ENCODE measurements at places on chromosomes 16 and 17. TPM values are rescaled to one million over a fixed set of nuclear protein-coding genes. Genes with fewer than 3 reads are reported as not detected.

- H3K4me1 ChIP-seq, result peaks cover 2% of the 10 kb centered on the region
- H3K36me3 ChIP-seq, result no peaks in the 10 kb centered on the region
- no peak for DNase-seq
- no peaks in the 10 kb centered on the region for H3K27me3 ChIP-seq
- no peak overlapping the region for H3K27ac ChIP-seq
These were observed 54.7 kb downstream of the USP22 start for GRCh38 chr17:20988001-20988636.

- no peaks in the 10 kb centered on the region for H3K36me3 ChIP-seq
- H3K4me3 ChIP-seq, result no peak overlapping the region
These were observed 20.4 kb downstream of the HDAC5 start for GRCh38 chr17:44102849-44103622.

GRCh38 chr17:60328679-60329078 is 63.3 kb downstream of the USP32 start:
- no peaks in the 10 kb centered on the region for H3K36me3 ChIP-seq
- no peak overlapping the region for H3K4me3 ChIP-seq
- H3K4me1 ChIP-seq, result no peaks in the 10 kb centered on the region
- no peaks in the 10 kb centered on the region for H3K27me3 ChIP-seq
- no peak for DNase-seq
- no peak overlapping the region for H3K27ac ChIP-seq

DNA sequence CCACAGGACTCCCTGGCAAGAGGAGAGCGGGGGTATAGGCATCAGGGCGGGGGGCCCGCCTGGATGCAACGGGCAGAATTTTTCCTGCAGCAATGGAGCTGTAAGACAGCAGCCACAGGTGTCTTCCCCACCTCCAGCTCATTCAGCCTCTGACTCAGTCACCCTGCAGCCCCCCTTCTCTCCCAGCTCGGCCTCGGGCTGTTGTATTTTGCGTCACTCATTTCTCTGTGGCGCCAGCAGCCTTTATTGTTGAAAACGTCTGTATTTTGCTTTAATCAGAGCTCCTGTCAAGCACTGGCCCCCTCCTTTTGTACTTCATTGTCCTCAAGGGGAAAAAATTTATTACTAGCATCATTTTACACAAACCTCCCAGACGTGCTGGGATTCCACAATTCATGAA is 117.7 kb downstream of the WSCD1 start:
- H3K4me1 ChIP-seq, result no peaks in the 10 kb centered on the region
- peaks cover 4% of the 10 kb centered on the region for H3K27me3 ChIP-seq
- no peaks in the 10 kb centered on the region for H3K36me3 ChIP-seq
- DNase-seq, result no peak
- no peak overlapping the region for H3K27ac ChIP-seq

DNA sequence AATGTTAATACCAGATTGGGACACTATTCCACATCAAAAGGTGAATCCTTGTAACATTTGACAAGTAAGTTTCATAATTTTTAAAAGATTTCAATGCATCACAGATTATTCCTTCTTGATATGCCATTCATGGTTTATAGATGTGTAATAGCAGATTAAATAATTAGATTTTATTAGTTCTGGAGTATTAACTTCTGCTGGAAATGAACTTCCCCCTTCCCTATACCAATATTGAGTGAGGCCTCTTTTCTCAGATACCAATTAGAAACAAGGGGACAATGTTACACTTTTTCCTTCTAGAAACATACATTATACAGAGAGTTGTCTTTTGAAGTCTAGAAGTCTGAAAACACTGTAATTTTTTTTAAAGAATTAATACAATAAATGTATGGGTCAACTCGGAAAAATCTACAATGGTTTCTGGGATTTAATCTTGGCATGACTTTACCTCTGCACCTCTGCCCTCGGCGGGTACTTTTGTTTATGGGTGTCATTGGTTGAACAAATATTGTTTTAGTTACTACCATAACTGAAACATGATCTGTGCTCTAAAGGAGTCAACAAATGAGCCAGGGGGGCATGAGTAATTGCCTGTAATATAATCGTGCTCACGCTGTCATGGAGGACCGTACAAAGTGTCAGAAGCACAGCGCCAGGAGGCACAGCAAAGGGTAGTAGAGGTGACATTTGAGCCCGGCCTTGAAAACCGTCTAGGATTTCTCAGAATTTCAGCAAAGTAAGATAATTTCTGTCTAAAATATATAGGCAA is 8.2 kb downstream of the LRRC37B start:
- H3K27me3 ChIP-seq, result no peaks in the 10 kb centered on the region
- H3K36me3 ChIP-seq, result peaks cover 17% of the 10 kb centered on the region
- no peak for DNase-seq
- H3K4me3 ChIP-seq, result no peak overlapping the region
- H3K27ac ChIP-seq, result no peak overlapping the region

GRCh38 chr17:71926746-71927398 is 193.9 kb upstream of the SOX9 start:
- H3K27me3 ChIP-seq, result no peaks in the 10 kb centered on the region
- no peaks in the 10 kb centered on the region for H3K4me1 ChIP-seq
- no peak for DNase-seq
- H3K4me3 ChIP-seq, result no peak overlapping the region

- peaks cover 15% of the 10 kb centered on the region for H3K4me1 ChIP-seq
- no peak overlapping the region for H3K27ac ChIP-seq
- H3K36me3 ChIP-seq, result peaks cover 51% of the 10 kb centered on the region
- H3K4me3 ChIP-seq, result peak overlapping the region; percentile 76
- no peak for DNase-seq
These were observed 1.2 kb downstream of the PRPF8 start for GRCh38 chr17:1683459-1683858.

DNA sequence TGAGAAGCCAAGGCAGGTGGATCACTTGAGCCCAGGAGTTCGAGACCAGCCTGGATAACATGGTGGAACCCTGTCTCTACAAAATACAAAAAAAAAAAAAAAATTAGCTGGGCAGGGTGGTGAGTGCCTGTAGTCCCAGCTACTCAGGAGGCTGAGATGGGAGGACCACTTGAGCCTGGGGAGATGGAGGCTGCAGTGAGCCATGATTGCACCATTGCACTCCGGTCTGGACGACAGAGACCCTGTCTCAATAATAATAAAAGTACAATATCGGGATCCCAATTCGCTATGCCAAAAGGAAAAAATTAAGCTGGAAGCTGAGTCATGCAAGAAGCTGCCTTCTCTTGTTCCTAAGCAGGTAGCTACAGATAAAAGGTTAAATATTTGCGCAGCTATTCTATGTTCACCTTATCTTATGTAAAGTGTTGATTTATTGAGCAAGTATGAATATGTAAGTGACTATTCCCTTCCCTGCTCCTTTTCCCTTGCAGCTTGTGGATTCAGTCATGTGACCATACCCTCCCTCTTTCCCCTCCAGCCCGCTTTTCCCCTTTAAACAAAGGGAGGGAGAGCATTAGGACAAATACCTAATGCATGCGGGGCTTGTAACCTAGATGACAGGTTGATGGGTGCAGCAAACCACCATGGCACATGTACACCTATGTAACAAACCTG is 112.0 kb downstream of the LITAF start:
- H3K27me3 ChIP-seq, result no peaks in the 10 kb centered on the region
- no peaks in the 10 kb centered on the region for H3K36me3 ChIP-seq
- no peaks in the 10 kb centered on the region for H3K4me1 ChIP-seq
- H3K4me3 ChIP-seq, result no peak overlapping the region
- DNase-seq, result no peak

- H3K4me3 ChIP-seq, result no peak overlapping the region
- H3K27ac ChIP-seq, result no peak overlapping the region
- no peak for DNase-seq
- no peaks in the 10 kb centered on the region for H3K4me1 ChIP-seq
These were observed 263.4 kb downstream of the CPPED1 start for GRCh38 chr16:12540290-12540689.

GRCh38 chr16:86316967-86317812 is 193.1 kb upstream of the FOXF1 start:
- no peak overlapping the region for H3K4me3 ChIP-seq
- no peaks in the 10 kb centered on the region for H3K36me3 ChIP-seq
- DNase-seq, result no peak
- no peak overlapping the region for H3K27ac ChIP-seq
- peaks cover 21% of the 10 kb centered on the region for H3K27me3 ChIP-seq

GRCh38 chr17:50044483-50044882 is 11.4 kb upstream of the ITGA3 start:
- no peaks in the 10 kb centered on the region for H3K27me3 ChIP-seq
- no peaks in the 10 kb centered on the region for H3K36me3 ChIP-seq
- H3K4me1 ChIP-seq, result peaks cover 21% of the 10 kb centered on the region
- no peak overlapping the region for H3K27ac ChIP-seq

- H3K4me1 ChIP-seq, result peaks cover 12% of the 10 kb centered on the region
- no peaks in the 10 kb centered on the region for H3K36me3 ChIP-seq
- no peak for DNase-seq
- no peak overlapping the region for H3K27ac ChIP-seq
- no peak overlapping the region for H3K4me3 ChIP-seq
These were observed 7.6 kb downstream of the SLC25A10 start for GRCh38 chr17:81719410-81720266.

DNA sequence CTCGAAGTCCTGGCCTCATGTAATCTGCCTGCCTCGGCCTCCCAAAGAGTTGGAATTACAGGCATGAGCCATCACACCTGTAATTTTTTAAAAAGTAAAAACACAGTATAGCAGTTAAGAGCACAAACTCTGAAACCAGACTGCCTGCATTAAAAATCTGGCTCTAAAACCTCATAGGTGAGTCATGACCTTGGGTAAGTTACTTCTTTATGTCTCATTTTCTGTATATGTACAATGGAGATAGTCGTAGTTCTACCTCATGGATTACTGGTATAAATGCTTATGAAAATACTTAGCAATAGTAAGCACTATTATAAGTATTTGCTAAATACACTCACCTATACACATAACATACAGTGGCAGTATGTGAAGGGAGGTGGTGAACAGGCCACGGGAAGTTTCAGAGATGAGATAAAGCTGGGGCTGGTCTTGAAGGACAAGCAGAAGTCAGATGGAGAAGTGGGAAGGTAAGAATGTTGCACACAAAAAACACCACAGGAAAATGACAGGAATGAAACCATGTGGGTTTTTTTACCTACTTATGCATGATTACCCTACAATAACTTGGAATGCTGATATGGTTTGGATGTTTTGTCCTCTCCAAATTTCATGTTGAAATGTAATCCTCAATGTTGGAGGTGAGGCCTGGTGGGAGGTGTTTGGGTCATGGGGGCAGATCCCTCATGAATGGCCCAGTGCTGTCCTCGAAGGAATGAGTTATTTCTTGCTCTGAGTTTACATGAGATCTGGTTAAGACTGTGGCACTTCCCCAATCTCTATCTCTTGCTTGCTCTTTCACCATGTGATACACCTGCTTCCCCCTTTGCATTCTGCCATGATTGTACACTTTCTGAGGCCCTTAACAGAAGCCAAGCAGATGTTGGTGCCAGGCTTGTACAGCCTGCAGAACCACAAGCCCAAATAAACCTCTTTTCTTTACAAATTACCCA is 33.9 kb downstream of the ZNF652 start:
- no peak overlapping the region for H3K4me3 ChIP-seq
- no peak for DNase-seq
- H3K4me1 ChIP-seq, result no peaks in the 10 kb centered on the region

GRCh38 chr17:1750628-1751027 is 8.0 kb downstream of the SERPINF2 start:
- no peak for DNase-seq
- no peak overlapping the region for H3K4me3 ChIP-seq
- no peaks in the 10 kb centered on the region for H3K36me3 ChIP-seq
- H3K4me1 ChIP-seq, result peaks cover 22% of the 10 kb centered on the region
- H3K27me3 ChIP-seq, result no peaks in the 10 kb centered on the region

- no peak overlapping the region for H3K27ac ChIP-seq
- H3K36me3 ChIP-seq, result no peaks in the 10 kb centered on the region
- no peaks in the 10 kb centered on the region for H3K4me1 ChIP-seq
- DNase-seq, result no peak
- no peaks in the 10 kb centered on the region for H3K27me3 ChIP-seq
- H3K4me3 ChIP-seq, result no peak overlapping the region
These were observed 131.2 kb downstream of the HS3ST3B1 start for GRCh38 chr17:14432079-14432478.

GRCh38 chr17:36627101-36627500 is 25.7 kb downstream of the MRM1 start:
- H3K36me3 ChIP-seq, result no peaks in the 10 kb centered on the region
- no peak overlapping the region for H3K4me3 ChIP-seq

DNA sequence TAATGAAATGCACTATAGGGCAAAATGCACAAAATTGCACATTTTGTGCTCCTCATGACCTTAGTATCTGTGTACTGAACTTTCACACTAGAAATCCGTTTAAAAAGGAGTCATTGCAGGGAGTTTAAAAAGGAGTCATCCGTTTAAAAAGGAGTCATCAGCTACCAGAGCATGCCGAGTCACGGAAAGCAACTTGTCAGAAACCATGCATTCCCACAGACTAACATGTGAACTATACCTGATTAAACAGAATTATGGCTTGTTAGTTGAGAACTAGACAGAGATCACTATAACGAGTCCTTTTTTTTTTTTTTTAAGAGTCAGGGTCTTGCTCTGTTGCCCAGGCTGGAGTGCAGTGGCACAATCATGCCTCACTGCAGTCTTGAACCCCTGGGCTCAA is 35.9 kb downstream of the SLC6A4 start:
- no peaks in the 10 kb centered on the region for H3K27me3 ChIP-seq
- H3K36me3 ChIP-seq, result no peaks in the 10 kb centered on the region
- H3K4me3 ChIP-seq, result no peak overlapping the region
- DNase-seq, result no peak
- H3K4me1 ChIP-seq, result no peaks in the 10 kb centered on the region

GRCh38 chr17:69574257-69575197 is 160.0 kb downstream of the MAP2K6 start:
- H3K4me1 ChIP-seq, result peaks cover 21% of the 10 kb centered on the region
- no peaks in the 10 kb centered on the region for H3K27me3 ChIP-seq
- H3K4me3 ChIP-seq, result no peak overlapping the region
- H3K36me3 ChIP-seq, result no peaks in the 10 kb centered on the region
- no peak for DNase-seq
- peak overlapping the region; percentile 10 for H3K27ac ChIP-seq

DNA sequence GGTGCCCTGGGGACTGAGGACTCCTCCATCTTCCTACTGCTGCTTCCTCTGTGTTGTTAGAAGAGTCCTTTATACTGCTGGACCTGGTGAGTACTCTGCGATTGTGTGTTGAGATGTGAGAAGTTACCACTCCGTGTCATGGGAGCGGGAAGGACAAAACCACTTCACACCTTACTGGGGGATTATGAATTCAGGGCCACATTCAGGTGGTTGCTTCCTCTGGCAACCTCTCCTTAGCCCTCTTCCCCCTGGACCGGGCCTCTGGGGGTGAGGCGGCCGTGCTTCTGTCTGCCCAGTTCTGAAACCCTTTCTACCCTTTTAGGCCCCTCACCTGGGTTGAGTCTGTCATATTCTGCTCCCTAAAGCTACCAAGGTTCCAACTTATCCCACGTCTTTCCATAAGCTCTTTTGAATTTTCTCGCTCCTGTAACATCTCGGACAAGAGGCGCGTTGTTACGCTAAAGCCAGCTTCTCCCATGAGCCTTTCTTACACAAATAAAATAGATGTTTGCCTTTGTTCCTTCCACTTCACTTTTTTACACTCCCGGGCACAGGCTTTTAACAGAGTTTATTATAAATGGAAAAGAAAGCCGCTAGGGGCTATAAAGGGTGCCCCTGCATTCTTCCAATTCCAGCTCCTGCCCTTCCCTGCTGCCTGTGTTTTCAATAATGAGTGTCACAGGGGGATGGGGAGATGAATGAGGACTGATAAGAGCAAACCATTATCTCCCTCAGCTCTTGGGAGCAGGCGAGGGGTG is 20.7 kb upstream of the CDH13 start:
- no peaks in the 10 kb centered on the region for H3K27me3 ChIP-seq
- no peaks in the 10 kb centered on the region for H3K4me1 ChIP-seq
- DNase-seq, result no peak
- no peaks in the 10 kb centered on the region for H3K36me3 ChIP-seq

Gene TM4SF5
- not detected for polyA plus RNA-seq

Gene SYT17
- 0.53 TPM for polyA plus RNA-seq

Gene CENPN
- polyA plus RNA-seq, result 1.9 TPM

Gene C16orf86
- 2.1 TPM for polyA plus RNA-seq

Gene CCR7
- polyA plus RNA-seq, result 0.35 TPM

Gene RNF222
- not detected for polyA plus RNA-seq

Gene TEX2
- 49.1 TPM for polyA plus RNA-seq

Gene HOXB3
- 0.61 TPM for polyA plus RNA-seq

Gene TPSD1
- polyA plus RNA-seq, result 0.17 TPM

All from heart left ventricle (tissue), 16 donors.